ENCODE measurements at places on chromosomes 5 and 9.

DNA sequence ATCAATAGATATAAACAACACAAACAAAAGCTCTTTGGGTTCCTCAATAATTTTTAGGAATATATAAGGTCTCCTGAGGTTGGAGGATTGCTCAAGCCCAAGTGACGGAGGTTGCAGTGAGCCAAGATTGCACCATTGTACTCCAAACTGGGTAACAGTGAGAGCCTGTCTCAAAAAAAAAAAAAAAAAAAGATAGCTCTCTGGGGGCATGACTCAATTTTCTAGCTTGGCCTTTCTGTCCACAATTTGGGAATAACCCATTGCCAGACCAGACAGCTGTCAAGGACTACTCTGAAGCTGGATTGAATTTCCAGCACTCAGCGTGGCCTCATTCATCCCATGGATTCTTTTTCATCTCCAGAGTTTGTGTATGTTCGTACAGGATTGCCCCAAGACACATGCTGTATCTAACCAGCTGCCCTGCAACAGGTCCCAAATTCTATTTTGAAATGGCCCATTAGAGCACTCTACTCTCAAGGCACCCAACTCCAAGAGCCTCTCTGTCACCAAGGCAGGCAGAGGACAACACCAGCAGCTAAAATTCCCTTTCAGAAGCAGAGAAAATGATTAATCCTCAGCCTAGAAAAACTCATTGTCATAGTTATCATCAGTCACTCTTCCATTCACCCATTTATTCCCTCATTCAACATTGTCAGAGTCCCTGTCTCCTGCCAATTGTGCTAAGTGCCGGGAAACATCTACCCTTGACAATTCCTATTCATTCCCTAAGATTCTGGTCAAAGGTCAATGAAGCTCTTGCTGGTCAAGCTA, 8.7 kb downstream of the FAM193B start:
- DNase-seq: no peak
- H3K4me1 ChIP-seq: peaks cover 13% of the 10 kb centered on the region
- H3K27me3 ChIP-seq: no peaks in the 10 kb centered on the region

GRCh38 chr5:33824516-33825195, 67.1 kb downstream of the ADAMTS12 start:
- no peaks in the 10 kb centered on the region for H3K36me3 ChIP-seq
- H3K27ac ChIP-seq: no peak overlapping the region
- no peak for DNase-seq
- H3K27me3 ChIP-seq: peaks cover 10% of the 10 kb centered on the region
- no peak overlapping the region for H3K4me3 ChIP-seq
- no peaks in the 10 kb centered on the region for H3K4me1 ChIP-seq

DNA sequence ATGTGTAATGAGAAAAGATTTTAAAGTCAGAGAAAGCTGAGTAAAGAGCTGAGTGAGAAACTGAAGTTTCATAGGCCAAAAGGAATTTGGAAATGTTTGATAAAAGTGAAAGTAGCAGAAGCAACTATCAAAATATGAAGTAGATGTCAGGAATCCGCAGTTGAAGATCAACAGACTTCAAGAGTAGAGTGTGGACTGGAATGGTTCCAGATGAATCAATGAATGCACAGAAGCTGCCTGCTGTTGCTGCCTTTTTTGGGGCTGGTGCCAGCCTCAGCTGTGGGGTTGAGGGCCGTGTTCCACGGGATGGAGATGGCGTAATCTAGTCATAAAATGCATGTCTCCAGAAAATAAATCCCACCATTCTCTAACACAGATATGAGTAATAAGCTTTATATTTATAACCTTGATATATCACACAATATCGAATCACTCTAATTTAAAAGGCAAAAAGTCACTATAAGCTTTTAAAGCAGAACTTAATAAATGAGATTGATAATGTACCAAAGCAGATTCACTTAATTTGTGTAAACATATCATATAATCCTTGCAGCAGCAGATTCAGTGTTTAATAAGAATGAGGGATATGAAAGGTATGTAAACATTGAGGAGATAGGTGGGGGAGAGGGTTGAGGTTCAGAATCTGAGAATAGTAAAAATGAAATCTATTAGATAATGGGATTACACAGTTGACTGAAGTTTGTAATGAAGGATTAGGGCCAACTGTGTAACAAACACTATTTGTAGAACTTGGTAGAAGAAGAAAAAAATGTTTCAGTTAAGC, 652.3 kb upstream of the FTMT start:
- no peak overlapping the region for H3K27ac ChIP-seq
- no peaks in the 10 kb centered on the region for H3K4me1 ChIP-seq
- DNase-seq: no peak
- no peak overlapping the region for H3K4me3 ChIP-seq

GRCh38 chr9:75053869-75054268, 25.8 kb upstream of the CARNMT1 start:
- no peak for DNase-seq
- no peak overlapping the region for H3K4me3 ChIP-seq
- H3K36me3 ChIP-seq: peaks cover 2% of the 10 kb centered on the region
- no peak overlapping the region for H3K27ac ChIP-seq

DNA sequence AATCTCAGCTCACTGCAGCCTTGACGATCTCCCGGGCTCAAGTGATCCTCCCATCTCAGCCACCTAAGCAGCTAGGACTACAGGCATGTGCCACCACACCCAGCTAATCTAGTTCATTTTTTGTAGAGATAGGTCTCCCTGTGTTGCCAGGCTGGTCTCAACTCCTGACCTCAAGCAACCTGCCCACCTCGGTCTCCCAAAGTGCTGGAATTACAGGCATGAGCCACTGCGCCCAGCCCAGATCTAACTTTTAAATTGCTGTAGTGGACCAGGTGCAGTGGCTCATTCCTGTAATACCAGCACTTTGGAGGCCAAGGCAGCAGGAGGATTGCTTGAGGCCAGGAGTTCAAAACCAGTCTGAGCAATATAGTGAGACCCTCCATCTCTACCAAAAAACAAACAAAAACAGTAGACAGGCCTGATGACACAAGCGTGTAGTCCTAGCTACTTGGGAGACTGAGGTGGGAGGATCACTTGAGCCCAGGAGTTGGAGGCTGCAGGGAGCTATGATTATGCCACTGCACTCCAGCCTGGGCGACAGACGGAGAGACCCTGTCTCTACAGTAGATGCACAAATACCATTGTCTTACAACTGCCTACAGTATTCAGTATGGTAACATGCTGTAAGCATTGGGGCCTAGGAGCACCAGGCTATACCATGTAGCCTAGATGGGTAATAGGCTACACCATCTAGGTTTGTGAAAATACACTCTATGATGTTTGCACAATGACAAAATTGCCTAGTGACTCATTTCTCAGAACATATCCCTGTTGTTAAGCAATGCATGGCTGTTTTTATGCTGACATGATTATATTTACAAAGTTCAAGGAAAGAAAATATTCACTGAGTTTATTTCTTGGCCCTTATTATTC, 1.5 kb upstream of the SIT1 start:
- H3K4me1 ChIP-seq: peaks cover 52% of the 10 kb centered on the region
- H3K27ac ChIP-seq: peak overlapping the region; percentile 51
- H3K27me3 ChIP-seq: peaks cover 3% of the 10 kb centered on the region
- peak overlapping the region; percentile 56 for H3K4me3 ChIP-seq

- DNase-seq: no peak
- H3K36me3 ChIP-seq: no peaks in the 10 kb centered on the region
- H3K4me3 ChIP-seq: no peak overlapping the region
- H3K4me1 ChIP-seq: no peaks in the 10 kb centered on the region
- H3K27me3 ChIP-seq: no peaks in the 10 kb centered on the region
Measured at GRCh38 chr9:3419893-3420292, 105.9 kb downstream of the RFX3 start.

DNA sequence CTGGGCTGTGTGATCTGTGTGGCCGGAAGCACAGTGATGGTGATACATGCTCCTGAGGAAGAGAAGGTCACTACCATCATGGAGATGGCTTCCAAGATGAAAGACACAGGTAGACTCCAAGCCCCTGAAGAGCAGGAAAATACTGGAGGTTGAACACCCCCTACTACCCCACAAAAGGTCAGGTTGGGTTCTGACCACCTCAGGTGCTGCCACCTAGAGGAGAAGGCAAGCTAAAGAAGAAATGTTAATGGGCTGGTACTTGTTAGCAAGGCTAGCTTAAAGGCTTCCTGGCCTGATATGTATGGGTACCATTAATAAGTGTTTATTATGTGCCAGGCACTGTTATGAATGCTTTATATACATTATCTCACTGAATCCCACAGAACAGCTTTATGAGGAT, 11.7 kb downstream of the NIPAL4 start:
- DNase-seq: peak; percentile 71
- peak overlapping the region; percentile 53 for H3K27ac ChIP-seq
- no peaks in the 10 kb centered on the region for H3K27me3 ChIP-seq

GRCh38 chr9:123168586-123168985, 99.8 kb downstream of the STRBP start:
- H3K27me3 ChIP-seq: no peaks in the 10 kb centered on the region
- DNase-seq: no peak
- H3K4me3 ChIP-seq: no peak overlapping the region
- no peaks in the 10 kb centered on the region for H3K4me1 ChIP-seq

DNA sequence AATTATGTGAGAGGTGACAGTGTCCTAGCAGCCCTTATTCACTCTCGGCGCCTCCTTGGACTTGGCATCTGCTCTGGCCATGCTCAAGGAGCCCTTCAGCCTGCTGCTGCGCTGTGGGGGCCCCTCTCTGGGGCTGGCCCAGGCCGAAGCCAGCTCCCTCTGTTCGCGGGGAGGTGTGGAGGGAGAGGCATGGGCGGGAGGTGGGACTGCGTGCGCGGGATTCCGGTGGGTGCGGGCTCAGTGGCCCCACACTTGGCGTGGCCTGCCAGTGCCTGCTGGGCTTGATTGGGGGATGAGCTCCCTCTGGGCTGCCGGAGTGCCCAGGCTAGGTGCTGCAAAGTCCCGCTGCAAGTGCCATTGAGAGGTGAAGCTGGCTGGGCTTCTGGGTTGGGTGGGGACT, 12.9 kb upstream of the DMRTA1 start:
- DNase-seq: no peak
- no peak overlapping the region for H3K27ac ChIP-seq
- H3K4me3 ChIP-seq: no peak overlapping the region
- no peaks in the 10 kb centered on the region for H3K4me1 ChIP-seq
- H3K27me3 ChIP-seq: peaks cover 7% of the 10 kb centered on the region
- H3K36me3 ChIP-seq: no peaks in the 10 kb centered on the region

All from activated CD4-positive, alpha-beta T cell treated with anti-CD3 and anti-CD28 coated beads, Interleukin-2, amount 10 ng/mL, durations not matched to agents 24 days and 14 days (primary cell).